ENCODE measurements at places on chromosomes 13 and 19. TPM values are rescaled to one million over a fixed set of nuclear protein-coding genes. Genes with fewer than 3 reads are reported as not detected.

The SLC7A10 gene
- total RNA-seq = not detected

DNA sequence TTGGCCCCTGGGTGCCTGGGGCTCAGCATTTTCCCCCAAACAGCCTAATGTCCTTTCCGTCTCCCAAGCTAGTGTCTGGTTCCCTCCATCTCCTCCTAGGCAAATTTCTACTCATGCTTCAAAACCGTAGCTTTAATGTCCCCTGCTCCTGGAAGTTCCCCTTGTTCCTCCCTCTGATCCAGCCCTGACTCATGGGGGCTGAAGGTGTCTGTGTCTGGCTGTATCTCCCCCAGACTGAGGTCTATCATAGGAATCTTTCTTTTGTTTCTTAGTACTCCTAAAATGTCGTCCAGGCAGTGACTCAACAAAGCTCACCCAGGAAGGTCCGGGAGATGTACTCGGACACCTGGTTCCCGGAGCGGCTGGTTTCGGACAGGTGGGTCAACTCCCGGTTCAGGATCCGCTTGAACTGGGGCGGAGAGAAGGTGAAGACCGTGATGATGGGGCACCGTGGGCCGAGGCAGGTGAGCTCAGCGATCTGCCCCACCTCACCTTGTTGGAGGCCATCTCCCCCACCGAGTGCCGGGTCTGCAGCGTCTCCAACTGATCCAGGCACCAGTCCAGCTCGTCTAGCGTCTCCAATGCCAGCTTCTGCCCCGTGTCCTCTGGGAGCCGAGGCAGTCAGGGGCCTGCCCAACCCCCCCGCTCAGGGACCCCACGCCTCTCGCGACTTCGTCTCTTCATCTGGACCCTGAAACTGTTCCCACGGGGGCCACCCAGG, 6.2 kb downstream of the PDE4C start:
- DNase-seq = no peak

DNA sequence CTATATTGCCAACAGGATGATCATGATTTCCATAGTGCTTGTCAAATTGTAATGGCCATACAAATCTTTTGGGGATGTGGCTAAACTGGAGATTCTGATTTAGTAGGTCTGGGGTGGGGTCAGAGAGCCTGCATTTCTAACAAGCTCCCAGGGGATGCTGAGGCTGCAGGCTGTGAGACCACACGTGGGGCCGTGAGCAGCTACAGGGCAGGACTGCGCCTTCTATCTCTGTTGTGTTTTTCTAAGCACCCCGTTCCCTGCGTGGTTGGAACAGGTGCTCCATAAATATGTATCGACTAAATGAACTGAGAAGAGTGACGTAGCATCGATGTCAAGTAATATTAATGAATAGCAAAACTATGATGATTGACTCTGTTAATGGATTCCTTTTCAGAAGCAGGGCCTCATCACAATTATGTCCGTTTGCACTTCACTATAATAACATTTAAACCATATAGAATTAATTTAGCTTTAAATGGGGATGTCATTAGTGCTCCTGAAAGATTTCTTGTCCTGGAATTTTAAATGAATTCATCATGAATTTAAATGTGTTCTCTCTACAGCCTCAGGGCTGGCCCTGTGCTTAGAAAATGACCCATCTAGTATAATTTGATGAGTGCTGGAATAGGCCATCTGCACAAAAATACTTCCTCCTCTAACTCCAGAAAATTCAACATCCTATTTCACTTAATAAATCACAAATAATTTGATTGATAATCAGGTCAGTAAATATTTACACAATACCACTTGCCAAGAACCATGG, 51.7 kb upstream of the SIAH3 start:
- DNase-seq = no peak

The TRMT1 gene
- 29.6 TPM for total RNA-seq

- no peak for DNase-seq
Measured at GRCh38 chr13:80865329-80865728, 524.4 kb upstream of the SPRY2 start.

GRCh38 chr13:62635161-62635560, 1219.5 kb upstream of the PCDH20 start:
- no peak for DNase-seq

GRCh38 chr13:100458673-100459072, 129.9 kb downstream of the GGACT start:
- DNase-seq = no peak
